ENCODE measurements at places on chromosomes 2 and 18. TPM values are rescaled to one million over a fixed set of nuclear protein-coding genes. Genes with fewer than 3 reads are reported as not detected.

DNA sequence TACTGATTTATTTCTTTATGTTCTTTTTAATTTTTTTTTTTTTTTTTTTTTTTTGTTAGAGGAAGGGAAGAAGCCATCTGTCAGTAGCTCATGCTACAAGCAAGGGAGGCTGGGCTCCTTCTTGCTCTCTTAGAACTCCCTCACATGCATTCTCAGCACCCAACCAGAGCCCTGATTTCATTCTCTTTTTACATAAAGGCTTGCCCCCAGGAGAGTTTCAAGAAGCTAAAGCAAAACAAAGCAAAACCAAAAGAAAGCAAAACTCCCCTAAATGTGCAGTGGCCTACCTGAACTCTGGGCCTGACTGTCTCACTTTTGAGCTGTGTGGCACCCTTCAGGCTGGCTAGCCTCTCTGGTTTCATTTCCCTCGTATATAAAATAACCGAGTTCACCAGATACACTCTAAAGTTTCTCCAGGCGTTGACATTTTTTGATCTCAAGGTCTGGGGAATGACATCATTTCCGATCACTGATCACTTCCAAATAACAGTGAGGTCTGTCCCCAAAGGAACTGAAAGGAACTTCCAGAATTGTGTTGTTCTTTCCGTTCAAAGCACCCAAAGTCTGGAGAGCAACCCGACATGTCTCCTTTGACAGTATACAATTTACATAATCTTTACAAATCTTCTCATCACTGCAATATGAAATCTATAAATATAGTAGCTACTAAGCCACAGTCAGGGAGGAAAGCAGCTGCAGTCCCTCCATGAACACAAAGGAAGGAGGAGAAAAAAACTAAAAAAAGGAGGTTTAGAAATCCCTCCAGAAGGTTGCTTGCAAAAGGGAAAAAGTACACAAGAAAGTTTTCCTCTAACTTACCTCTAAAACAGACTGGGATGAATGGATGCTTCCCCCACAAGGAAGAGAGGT, 145.6 kb upstream of the NCK2 start:
- peaks cover 34% of the 10 kb centered on the region for H3K4me1 ChIP-seq
- no peak for DNase-seq
- no peak overlapping the region for H3K27ac ChIP-seq
- no peaks in the 10 kb centered on the region for H3K36me3 ChIP-seq
- H3K27me3 ChIP-seq: no peaks in the 10 kb centered on the region
- no peak overlapping the region for H3K4me3 ChIP-seq

- H3K27me3 ChIP-seq: no peaks in the 10 kb centered on the region
- H3K36me3 ChIP-seq: no peaks in the 10 kb centered on the region
- no peak for DNase-seq
- H3K4me3 ChIP-seq: no peak overlapping the region
- H3K4me1 ChIP-seq: no peaks in the 10 kb centered on the region
Measured at GRCh38 chr2:140667203-140667602, 1463.6 kb downstream of the LRP1B start.

DNA sequence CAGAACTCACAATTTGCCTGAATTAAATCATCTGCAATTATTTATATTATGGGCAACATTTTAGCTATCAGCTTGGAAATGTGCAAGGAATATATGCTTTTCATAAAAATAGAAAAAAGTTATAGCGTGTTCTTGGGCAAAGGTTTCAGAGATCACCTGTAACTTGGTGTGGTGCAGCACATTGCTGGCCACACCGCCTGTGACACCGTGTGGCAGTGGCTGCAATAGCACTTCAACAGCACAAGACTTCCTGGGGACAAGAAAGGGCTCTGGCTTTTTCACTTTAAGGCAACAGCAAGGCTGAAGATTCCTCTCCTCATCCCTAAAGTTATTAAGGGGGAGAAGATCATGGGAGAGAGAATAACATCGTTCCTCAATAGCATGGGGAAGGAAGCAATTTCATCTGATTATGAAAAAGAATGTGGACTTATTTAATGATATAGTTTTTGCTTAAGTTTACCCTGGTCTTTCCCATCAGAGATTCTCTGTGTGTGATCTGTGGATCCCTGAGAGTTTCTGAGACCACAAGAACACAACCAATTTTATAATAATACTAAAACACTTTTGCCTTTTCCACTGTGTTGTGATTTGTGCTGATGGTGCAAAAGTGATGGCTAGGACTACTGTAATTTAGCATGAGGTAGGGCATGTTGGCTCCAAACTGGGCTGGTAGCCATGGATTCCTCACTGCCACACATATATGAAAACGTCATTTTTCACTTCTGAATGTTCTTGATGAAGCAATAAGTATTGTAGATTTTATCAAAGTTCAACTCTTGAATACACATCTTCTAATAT, 15.0 kb upstream of the SERPINB3 start:
- no peak overlapping the region for H3K4me3 ChIP-seq
- no peaks in the 10 kb centered on the region for H3K4me1 ChIP-seq
- H3K27me3 ChIP-seq: no peaks in the 10 kb centered on the region
- no peaks in the 10 kb centered on the region for H3K36me3 ChIP-seq

DNA sequence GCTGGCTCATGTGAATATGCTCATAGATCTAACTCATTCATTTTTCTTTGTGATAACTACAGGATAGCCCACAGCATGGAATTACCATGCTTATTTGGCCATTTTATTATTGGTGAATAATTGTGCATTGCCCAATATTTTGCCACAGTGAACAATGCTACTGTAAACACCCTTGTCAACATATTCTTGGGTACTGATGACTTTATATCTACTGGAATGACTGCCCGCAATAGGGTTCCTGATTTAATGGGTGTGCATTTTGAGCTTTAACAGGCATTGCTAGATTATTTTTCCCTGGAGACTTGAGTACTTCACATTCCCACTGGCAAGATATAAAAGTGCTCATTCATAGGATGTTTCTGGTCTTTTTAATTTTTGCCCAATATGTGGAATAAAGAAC, 42.7 kb upstream of the EVA1A start:
- no peak overlapping the region for H3K4me3 ChIP-seq
- peaks cover 39% of the 10 kb centered on the region for H3K4me1 ChIP-seq
- H3K36me3 ChIP-seq: no peaks in the 10 kb centered on the region

GRCh38 chr2:212027681-212028628, 510.6 kb downstream of the ERBB4 start:
- H3K4me3 ChIP-seq: no peak overlapping the region
- no peaks in the 10 kb centered on the region for H3K4me1 ChIP-seq
- no peak for DNase-seq
- H3K27ac ChIP-seq: no peak overlapping the region
- no peaks in the 10 kb centered on the region for H3K27me3 ChIP-seq

DNA sequence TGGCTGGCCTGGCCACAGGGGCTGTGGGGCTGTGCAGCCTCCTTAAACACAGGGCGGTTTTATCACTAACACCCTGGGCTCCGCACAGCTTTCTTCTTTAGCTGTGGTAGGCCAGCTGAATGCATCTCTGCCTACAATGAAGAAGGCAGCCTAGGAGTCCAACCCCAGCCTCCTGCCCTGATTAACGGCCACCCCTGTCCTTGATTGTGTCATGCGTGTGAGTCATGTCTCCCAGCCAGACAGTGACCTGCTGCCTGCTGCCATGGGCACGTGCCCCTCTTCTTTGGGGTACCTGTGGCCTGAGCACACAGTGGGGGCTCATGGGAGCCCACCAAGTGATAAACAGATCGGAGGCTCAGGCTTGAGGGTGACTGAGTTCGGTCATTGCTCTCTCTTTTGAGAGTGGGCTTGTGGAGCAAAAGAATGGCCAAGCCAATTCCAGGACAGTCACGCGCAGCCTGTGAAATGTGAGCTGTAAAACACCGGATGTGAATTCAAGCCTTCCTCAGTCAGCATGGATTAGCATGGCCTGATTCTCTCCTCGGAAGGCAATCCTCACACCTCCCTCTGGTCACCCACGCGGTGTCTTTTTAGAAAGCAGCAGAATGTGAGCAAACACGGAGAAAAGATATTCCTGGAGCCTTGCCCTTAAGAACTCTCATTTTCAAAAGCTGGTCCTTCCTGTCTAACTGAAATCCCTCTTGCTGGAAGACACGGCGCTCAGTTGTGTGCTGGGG, 144.1 kb downstream of the CELF4 start:
- H3K27ac ChIP-seq: no peak overlapping the region
- no peak for DNase-seq
- H3K4me1 ChIP-seq: no peaks in the 10 kb centered on the region
- H3K36me3 ChIP-seq: no peaks in the 10 kb centered on the region
- no peak overlapping the region for H3K4me3 ChIP-seq

DNA sequence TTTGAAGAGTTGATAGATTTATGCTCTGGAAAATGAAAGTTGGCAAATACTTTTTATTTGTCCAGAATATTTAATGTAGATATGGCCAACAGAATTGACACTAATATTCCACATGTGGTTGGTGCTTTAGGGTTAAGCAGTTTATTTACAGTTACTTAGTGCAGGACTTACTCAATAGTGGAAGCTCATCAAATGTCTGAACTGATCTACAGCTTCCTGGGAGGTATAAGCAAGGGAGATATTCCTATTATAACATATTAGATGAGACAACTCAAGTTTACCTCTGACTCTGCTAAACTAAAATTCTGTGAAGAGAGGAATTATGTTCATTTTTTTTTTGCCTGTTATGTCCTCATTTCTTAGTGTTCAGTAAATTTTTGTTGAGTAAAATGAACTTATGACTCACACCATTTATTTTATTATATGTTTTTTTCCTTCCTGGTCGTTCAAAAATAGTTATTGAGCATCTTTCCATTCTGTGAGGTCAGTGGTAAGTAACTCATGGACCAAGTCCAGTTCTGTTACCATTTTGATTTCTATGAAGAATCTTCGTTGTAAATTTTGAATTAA, 13.6 kb downstream of the ABI2 start:
- H3K4me3 ChIP-seq: no peak overlapping the region
- H3K27me3 ChIP-seq: no peaks in the 10 kb centered on the region
- H3K27ac ChIP-seq: no peak overlapping the region
- no peak for DNase-seq
- H3K4me1 ChIP-seq: no peaks in the 10 kb centered on the region

GRCh38 chr2:199606193-199606780, 148.5 kb upstream of the SATB2 start:
- H3K4me3 ChIP-seq: no peak overlapping the region
- no peaks in the 10 kb centered on the region for H3K4me1 ChIP-seq
- H3K36me3 ChIP-seq: no peaks in the 10 kb centered on the region
- H3K27me3 ChIP-seq: peaks cover 2% of the 10 kb centered on the region

DNA sequence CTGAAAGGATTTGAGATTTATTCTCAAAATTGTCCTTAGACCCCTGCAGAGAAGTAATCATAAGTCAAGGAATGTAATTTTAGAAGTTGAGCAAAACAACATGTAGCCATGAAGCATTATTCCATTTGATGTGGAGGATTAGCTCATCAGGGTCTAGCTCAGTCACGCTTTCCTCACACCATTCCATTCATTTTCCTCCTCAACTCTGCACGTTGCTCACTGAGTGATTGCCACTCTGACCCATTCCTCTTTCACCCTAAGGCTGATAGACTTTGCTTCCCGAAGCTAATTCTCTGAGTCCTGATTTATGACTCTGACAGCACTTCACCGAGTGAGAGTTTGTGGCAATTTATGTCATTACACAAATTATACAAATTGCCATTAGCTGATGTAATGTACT, 820.6 kb upstream of the PIK3C3 start:
- H3K4me3 ChIP-seq: no peak overlapping the region
- H3K4me1 ChIP-seq: no peaks in the 10 kb centered on the region
- H3K36me3 ChIP-seq: no peaks in the 10 kb centered on the region
- DNase-seq: no peak

- H3K27ac ChIP-seq: no peak overlapping the region
- H3K27me3 ChIP-seq: no peaks in the 10 kb centered on the region
- DNase-seq: no peak
- H3K36me3 ChIP-seq: no peaks in the 10 kb centered on the region
- H3K4me1 ChIP-seq: no peaks in the 10 kb centered on the region
Measured at GRCh38 chr2:221465776-221466175, 106.3 kb downstream of the EPHA4 start.

- peaks cover 10% of the 10 kb centered on the region for H3K36me3 ChIP-seq
- no peak overlapping the region for H3K4me3 ChIP-seq
- no peak overlapping the region for H3K27ac ChIP-seq
- H3K4me1 ChIP-seq: no peaks in the 10 kb centered on the region
Measured at GRCh38 chr2:70212298-70212932, 21.6 kb upstream of the C2orf42 start.

GRCh38 chr2:145290986-145291385, 771.1 kb upstream of the ZEB2 start:
- no peak for DNase-seq
- no peaks in the 10 kb centered on the region for H3K27me3 ChIP-seq
- H3K4me3 ChIP-seq: no peak overlapping the region
- no peaks in the 10 kb centered on the region for H3K4me1 ChIP-seq
- H3K27ac ChIP-seq: no peak overlapping the region

RPRM gene
- 0.51 TPM for polyA plus RNA-seq

CNDP1 gene
- polyA plus RNA-seq: 6.8 TPM

GALM gene
- polyA plus RNA-seq: 148 TPM

XDH gene
- 39.6 TPM for polyA plus RNA-seq

COL4A4 gene
- not detected for polyA plus RNA-seq

Data from small intestine (tissue), 16 donors.